Naive thymus-derived CD8-positive, alpha-beta T cell (primary cell): ENCODE measurements at places on chromosomes 1 and 21.

- no peak for DNase-seq
These were observed 150.9 kb upstream of the C1orf174 start for GRCh38 chr1:4050998-4051397.

DNA sequence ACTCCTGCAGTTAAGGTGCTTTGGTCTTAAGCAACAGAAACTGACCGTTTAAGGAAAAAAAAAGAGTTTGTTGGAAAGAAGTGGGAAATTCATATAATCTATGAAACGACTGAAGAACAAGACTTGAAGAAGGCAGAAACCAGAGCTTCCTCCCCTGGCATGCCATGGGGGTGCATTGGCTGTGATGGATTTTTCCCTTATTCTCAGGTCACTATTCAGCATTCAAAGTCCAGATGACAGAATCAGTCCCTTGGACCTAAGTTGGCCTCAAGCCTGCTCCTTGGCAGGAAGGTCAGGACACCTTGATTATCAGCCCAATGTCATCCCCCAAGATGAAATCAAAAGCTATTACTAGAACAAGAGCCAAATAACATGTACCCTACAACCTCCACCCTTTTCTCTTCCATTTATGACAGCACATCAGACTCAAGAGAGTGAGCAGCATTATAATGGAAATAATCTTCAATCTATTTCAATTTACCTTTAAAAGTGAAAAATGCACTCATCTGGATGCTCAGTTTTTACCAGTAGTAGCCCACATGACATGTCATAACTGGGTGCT, 15.8 kb upstream of the TMEM9 start:
- no peak for DNase-seq

DNA sequence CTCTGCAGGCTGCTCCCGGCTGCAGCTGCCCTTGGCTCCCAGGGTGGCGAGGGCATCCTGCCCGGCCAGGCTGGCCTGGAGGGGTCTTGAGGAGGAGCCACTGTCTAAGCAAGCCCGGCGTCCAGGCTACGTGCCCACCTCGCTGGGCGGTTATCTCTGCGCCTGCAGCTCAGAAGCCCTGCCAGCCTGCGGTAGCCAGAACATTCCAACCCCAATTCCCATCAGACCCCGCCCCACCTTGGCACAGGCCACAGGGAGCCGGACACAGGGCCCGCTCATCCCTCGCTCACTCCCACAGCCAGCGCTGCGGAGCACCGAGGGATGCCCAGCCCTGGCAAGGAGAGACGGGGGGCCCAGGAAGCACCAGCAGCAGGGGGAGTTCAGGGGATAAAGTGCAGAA, 53.9 kb downstream of the MEGF6 start:
- DNase-seq: no peak

DNA sequence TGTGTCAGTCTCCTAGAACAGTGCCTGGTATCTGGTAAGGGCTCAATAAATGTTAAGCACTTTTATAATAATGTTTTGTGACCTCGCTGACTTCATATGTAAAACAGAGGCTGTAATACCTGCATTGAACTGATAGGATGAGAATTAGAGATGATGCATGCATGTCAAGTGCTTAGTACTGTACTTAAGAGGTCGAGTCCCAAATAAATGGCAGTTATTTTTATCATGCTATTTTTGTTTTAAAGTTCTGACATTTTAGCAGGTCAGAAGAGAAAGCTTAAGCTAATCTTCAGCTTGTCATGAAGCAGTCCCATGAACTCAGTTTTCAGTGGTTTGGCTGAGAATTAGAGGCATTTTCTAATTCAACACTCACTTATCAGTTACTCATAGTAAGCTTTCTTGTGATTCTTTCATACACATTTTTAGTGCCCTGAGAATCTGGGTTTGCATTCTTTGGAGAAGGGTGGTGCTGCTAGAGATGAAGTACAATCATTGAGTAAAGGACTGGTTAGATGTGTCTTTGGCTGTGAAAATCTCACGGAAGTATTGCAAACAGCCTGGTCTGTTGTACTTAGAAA, 75.7 kb upstream of the RAVER2 start:
- DNase-seq: no peak
